Breast epithelium (tissue), 4 donors: ENCODE measurements at places on chromosomes 7 and 10. TPM values are rescaled to one million over a fixed set of nuclear protein-coding genes. Genes with fewer than 3 reads are reported as not detected.
A peak's percentile ranks its signal among the peaks of the same experiment; 100 is the strongest.

LRIT1 gene
- not detected for total RNA-seq

SPDYE2 gene
- total RNA-seq = not detected

ITGB8 gene
- total RNA-seq = 154 TPM

NPTX2 gene
- 3.3 TPM for total RNA-seq

EN2 gene
- total RNA-seq = 0.33 TPM

CYP2C19 gene
- total RNA-seq = not detected

WDR86 gene
- 15.5 TPM for total RNA-seq

COL1A2 gene
- 300 TPM for total RNA-seq

GRCh38 chr10:33716501-33717267 is 382.2 kb upstream of the NRP1 start:
- no peak for DNase-seq

- DNase-seq = no peak
These were observed 131.0 kb upstream of the GAD2 start for GRCh38 chr10:26085549-26085948.

GRCh38 chr10:103671126-103671895 is 177.8 kb downstream of the NEURL1 start:
- DNase-seq = no peak

- DNase-seq = no peak
These were observed 407.9 kb downstream of the NRG3 start for GRCh38 chr10:82282782-82283456.

DNA sequence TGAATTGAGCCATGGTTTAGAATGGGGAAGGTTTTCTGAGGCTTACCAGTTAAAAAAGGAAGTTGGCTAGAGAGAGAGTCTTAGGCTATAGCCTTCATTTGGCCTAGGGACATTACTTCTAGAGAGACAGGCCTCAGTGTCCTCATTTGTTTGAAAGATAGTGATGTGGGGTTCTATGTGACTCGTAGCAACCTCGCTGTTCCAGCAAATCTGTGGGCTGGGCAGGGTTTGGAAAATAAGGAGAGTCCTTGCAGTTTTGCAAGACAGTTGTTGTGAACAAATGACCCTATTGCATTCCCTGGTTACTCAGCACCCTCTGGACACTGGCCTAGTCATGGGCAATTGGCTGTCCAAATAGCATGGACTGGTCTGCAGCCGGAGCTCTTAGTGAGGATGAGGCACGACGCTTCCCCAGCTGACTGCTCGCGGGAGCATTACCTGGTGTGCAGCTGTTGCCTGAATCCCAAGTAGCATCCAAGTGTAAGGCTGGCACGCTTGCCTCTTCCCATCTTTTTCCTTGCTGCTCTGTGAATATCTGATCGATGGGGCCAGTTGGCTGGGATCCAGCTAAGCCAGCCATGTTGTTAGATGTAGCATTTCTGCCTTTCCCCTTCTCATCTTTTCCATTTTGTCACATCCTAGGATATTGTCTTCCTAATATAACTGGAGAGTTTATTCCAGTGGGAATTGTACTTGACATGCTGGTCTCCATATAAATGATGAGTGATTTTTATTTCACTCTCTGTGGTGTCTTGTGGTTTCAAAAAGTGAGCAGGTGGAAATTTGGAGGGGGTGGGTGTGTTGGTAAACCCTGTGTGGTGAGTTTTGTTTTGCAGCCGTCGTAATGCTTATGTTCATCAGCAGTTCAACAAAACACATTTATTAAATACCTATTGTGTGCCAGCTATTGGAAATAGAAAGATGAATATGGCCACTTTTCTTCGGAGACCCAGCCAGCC is 99.8 kb downstream of the SND1 start:
- DNase-seq = no peak

DNA sequence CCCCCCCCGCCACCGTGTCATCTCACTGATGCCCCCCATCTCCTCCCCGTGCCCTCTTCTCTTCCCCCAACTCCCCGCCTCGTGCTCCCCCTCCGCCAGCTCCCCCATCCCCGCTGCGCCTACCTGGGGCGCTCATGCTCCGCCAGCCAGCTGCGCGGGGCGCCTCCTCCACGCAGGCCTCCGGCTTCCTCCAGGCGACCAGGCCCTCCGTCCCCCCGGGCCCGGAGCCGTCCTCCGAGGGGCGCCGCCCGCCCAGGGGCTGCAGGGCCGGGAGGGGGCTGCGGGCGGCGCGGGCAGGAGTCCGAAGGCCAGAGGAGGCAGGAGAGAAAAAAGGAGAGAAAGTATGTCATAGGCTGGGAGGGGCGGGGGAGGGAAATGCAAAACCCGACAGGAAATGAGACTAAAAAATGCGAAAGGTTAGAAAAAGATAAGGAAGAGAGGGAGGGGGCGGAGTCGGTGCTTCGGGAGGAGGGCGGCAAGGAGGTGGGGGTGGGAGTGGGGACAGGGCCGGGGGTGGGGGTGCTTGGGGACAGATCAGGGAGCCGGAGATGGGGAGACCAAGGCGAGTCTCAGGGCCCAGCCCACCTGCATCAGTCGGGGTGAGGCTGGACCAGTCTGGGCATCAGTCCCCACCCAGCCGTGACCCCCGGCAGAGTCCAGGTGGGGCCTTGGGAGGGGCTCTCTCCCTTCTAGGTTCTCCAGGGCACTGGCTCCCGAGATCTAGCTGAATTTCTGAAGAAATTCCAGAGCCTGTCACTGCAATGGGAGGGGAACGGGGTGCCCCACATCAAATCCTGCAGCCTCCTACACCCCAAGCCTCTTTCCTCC is at the start of gene CARD11:
Gene CARD11, minus strand, starts transcription at position 324 of the 828 bp plus-strand sequence. CDS start 85,361 bp downstream, outside the sequence.
- peak; percentile 33 for DNase-seq

DNA sequence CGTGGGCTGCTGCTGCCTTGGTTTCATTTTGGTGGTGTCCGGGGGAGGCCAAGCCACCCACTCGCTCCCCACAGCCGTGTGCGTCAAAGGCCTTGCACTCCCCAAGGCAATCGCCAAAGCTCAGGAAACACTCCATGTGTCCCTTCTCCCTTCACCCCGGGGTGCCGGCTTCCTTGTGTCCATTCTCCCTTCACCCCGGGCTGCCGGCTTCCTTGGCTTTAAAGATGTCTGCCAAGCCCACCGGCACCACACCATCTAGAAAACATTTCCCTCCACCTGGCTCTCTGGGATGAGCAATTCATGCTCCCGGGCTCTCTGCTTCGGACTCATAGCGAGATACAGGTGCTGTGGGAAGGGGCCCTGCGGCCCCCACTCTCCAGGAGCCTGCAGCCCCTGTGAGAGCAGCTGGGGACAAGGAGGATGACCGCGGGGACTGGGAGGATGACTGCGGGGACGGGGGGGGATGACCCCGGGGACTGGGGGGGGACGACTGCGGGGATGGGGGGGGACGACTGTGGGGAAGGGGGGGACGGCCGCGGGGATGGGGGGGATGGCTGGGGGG is 322.1 kb downstream of the DNAJB6 start:
- no peak for DNase-seq

DNA sequence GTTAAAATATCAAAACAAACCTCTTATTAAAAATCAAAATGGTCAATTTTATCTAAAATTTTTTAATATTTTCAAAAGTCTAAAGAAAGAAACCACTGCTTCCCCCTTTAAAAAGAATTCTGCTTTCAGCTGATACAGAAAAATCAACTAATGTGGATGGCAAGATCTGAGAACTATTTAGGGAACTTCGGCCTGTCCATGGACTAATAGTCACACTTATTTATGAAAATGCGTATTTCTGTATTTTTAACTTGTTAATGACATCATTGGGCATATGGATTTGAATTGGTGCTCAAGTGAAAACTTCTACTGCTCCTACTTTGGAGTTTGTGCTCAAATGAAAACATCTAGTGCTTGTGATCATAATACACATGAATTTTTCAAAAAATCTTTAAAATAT is 31.9 kb downstream of the RNLS start:
- DNase-seq = no peak

DNA sequence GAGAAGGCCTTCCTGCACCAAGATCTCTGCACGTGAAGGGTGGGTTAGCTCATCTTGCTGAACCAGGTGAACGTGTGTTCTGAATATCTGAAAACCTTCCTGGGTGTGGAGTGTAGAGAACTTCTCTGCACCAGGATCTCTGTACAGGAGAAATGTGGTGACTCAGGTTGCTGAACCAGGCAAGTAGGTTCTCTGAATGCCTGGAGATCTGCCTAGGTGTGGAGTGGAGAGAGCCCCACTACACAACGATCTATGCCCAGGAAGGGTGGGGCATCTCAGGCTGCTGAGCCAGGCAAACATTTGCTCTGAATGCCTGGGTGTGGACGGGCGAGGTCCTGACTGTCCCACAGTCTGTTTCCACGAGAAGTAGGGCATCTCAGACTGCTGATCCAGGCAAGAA is 1002.3 kb upstream of the KCND2 start:
- no peak for DNase-seq

- no peak for DNase-seq
These were observed 124.9 kb downstream of the CLEC2L start for GRCh38 chr7:139648391-139648861.

DNA sequence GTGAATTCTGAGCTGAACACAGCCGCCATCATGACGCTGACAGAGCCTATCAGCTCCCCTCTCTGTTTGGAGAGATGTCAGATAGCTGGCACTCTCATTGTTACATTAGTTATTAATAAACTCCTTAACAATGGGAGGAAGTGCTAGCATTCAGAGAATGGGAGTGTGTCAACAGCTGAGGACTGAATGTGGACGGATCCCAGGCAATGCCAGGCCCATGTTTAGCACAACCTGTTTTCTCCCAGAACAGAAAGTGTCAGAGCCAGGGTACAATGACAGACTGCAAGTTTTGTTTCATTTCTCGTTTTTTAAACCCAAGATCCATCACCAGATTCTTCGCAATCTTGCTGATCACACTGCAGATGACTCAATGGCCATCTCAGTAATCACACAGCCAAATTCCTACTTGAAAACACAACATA is 99.6 kb downstream of the PRPF18 start:
- DNase-seq = no peak

DNA sequence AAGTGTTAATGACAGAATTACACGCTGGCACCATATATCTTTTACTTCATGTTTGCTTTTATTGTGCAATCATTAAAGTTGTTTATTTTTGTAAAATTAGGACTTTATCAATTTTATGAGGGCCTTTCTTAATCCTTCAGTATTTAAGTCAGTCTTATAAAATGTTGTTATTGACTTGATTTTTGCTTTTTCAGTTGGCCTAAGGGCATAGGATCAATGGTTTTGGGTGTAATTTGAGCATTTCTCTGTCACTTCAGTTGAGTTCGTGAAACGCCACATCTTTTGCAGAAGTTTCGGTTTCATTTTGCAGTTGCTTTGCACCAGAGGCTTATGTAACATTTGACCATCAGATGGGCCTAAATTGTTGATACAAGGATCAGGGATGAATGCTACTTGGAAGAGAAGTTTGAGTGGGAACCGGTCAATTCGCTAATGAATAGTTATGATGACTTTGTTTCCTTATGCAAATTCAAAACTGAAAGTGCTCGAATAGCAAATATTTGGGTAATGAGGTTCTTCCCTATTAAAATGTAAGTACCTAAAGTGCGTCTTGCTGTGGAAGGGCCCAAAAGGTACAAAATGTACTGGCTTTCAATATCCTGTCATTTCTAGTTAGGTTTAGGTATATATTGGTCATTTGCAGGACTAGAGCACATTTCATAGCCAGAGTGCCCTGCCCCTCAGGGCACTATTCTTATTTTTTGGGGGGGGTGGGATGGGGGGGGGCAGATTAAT is 340.9 kb downstream of the LRMDA start:
- no peak for DNase-seq

DNA sequence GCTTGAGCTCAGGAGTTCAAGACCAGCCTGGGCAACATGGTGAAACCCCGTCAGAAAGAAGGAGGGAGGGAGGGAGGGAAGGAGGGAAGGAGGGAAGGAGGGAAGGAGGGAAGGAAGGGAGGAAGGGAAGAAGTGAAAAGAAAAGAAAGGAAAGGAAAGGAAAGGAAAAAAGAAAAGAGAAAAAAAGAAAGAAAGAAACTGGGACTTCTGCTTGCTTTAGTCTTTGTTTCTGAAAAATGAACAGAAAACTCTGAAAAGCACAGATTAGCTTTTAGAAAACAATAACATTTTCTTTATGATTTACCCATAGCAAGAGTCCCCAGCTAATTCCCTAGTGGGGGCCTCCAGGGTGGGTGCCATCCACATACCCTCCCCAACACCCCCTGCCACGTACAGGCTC is 46.8 kb downstream of the ATOH7 start:
- no peak for DNase-seq

GRCh38 chr10:47214520-47214919 is 85.5 kb upstream of the GDF10 start:
- no peak for DNase-seq

- DNase-seq = no peak
These were observed 36.1 kb upstream of the CUL1 start for GRCh38 chr7:148662646-148663045.

DNA sequence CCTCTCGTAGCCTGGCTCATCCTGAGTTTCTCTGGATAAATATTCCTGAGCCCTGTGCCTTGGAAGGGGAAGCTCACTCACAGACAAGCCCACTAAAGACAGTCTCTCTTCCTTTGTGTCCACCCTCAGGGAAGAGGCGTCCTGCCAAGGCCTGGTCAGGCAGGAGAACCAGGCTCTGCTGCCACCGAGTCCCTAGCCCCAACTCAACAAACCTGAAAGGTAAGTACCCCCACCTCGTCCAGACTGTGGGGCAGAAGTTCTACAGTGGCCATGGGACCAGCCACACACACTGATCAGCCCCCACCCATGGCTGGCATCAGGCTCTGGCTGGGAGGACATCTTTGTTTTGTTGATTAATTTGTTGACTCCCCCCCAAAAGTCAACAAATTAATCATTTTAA is 2.8 kb downstream of the GPR15LG start:
- DNase-seq = no peak

DNA sequence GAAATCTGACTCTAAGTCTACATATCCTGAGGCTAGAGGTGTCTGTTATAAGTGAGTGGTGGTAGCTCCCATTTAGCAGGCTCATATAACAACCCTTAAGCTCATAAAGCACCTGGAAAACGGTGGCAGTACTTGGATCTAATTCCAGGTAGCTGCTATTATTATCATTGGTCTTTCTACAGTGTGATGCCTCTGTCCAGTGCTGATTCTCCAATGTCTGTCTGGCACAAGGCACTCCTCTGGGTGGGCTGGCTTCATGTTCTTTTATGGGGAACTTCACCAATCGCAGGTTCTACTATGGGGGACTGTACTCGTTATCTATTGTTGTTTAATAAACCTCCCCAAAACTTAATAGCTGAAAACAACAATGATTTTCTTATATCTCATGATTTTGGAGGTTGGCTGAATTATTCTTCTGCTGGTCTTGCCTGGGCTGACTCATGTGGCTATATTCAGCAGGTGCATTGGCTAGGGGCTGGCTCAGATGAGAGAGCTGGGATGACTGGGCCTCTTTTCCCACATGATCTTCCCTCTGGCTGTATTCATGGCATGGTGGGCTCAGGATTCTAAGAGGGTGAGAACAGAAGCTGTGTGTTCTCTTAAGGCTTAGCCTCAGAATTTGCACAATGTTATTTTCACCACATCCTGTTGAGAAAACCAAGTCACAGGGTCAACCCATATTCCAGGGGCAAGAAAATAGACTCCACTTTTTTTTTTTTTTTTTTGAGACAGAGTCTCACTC is 93.0 kb upstream of the PCGF5 start:
- no peak for DNase-seq

- DNase-seq = no peak
These were observed 27.2 kb downstream of the EZH2 start for GRCh38 chr7:148856891-148857290.

GRCh38 chr7:15620491-15621185 is 58.8 kb upstream of the AGMO start:
- DNase-seq = no peak
